GM19239 (cell line): ENCODE measurements at places on chromosomes 12 and 14.

DNA sequence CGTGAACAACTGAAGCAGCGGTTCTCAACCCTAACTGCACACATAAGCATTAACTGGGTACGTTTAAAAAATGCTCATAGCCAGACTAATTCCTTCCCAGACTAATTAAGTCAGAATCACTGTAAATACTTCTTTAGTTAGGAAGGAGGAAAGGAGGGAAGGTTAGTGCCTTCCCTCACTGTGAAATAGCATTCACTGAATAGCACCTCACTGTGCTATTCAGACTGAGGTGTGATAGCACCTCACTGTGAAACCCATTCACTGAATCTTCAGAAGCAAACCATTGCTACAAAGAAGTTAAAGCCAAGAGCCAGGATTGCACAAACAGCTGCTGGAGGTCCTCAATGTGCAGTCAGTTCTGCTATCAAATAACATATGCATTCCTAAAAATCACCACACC, 58.8 kb downstream of the RTN1 start:
- no peak for DNase-seq

GRCh38 chr12:55927588-55928502, at the start of gene PYM1:
Gene PYM1 (minus strand): TSS chr12:55927894. CDS start chr12:55927761, 133 bp downstream.
- peak; percentile 41 for DNase-seq

DNA sequence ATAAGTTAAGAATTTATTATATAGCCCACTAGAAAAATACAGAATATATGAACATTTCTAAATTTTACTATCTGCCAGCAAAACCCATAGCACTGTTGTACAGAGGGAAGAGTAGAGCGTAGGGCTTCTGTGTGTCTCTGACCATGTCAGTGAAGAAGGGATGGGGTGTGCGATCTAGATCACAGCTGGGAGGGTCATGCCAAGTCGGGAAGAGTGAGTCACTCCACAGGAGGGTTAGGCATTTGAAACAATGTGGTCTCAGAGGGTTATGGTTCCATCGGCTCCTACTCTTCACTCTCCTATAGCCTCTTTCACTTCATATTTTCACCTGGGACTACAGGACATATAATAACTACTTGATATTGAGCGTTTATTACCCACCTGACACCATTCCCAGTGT, 185.1 kb upstream of the DDHD1 start:
- DNase-seq: no peak

GRCh38 chr12:65495233-65495632, 216.8 kb downstream of the MSRB3 start:
- DNase-seq: no peak

DNA sequence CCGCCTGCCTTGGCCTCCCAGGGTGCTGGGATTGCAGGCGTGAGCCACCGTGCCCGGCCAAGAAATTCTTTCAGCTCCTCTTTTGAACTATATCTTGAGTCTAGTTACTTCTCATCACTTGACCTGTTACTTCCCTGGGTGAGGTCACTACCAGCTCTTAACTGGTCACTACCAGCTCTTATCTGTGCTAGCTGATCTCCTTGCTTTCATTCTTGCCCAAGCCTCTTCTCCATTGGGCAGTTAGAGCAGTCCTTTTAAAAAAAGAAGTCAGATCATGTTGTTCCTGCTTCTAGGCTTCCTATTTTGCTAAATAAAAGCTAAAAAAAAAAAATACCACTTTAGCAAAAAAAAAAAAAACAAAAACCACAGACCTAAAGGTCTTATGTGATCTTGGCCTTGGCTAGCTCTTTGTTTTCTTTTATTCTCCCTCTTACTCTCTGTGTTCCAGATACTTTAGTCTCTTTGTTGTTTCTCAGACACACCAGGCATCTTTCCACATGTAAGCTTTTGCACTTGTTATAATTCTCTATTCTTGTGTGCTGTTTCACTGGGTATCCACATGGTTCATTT, 63.5 kb downstream of the RAD51B start:
- DNase-seq: no peak

GRCh38 chr12:46177025-46177424, 91.8 kb downstream of the SLC38A1 start:
- no peak for DNase-seq

DNA sequence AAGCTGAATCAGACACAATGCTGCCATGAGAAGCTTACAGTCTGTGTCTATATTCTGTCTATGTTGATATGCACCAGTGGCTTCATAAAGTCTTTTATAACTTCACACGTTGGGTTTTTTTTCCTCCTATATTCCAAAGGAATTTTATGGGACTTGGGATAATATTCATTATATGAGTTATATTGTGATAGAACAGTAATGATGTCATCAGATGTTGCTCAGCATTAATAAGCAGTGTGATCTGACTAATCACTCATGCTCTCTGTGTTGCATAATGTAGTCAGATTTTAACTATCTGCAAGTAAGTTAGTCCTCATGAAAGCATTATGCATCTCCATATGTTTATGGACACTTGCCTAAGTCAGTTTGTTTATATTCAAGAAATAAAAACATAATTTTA, 159.6 kb downstream of the PLCZ1 start:
- DNase-seq: no peak

GRCh38 chr12:84159260-84159659, 753.3 kb downstream of the SLC6A15 start:
- no peak for DNase-seq

GRCh38 chr12:1896964-1897363, 21.5 kb downstream of the CACNA2D4 start:
- no peak for DNase-seq

DNA sequence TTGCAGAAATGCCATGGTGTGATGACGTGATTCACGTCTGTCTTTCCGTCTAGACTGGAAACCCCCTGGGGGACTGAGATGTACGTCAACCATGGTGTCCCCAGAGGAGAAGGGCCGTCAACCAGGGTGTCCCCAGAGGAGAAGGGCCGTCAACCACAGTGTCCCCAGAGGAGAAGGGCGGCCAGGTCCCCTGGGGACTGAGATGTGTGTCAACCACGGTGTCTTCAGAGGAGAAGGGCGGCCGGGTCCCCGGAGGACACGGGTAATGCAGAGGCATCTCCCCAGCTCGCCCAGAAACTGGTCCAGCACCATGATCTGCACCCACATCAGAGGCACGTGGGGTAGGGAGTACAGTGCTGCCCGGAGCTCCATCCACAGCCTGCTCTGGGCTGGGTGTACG, 30.6 kb upstream of the GALNT9 start:
- DNase-seq: no peak

DNA sequence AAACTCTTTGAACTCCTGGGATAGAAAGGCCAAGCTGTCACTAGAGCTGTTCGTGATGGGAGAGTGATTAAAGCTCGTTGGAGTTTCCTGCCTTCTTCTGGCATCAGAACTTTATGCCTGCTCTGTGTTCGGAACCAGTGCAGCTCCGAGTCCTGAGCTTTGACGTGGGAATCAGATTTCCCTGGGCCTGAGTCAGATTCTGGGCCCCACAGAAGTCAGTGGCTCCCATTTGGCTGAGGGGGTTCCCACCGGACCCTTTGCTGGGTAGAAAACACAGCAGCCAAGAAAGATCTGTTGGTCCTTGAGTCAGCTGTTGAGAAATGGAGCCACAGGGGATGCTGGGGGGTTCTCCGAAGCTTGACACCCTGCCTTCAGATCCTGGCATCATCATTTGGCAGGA, 238.0 kb downstream of the CHST11 start:
- DNase-seq: no peak

DNA sequence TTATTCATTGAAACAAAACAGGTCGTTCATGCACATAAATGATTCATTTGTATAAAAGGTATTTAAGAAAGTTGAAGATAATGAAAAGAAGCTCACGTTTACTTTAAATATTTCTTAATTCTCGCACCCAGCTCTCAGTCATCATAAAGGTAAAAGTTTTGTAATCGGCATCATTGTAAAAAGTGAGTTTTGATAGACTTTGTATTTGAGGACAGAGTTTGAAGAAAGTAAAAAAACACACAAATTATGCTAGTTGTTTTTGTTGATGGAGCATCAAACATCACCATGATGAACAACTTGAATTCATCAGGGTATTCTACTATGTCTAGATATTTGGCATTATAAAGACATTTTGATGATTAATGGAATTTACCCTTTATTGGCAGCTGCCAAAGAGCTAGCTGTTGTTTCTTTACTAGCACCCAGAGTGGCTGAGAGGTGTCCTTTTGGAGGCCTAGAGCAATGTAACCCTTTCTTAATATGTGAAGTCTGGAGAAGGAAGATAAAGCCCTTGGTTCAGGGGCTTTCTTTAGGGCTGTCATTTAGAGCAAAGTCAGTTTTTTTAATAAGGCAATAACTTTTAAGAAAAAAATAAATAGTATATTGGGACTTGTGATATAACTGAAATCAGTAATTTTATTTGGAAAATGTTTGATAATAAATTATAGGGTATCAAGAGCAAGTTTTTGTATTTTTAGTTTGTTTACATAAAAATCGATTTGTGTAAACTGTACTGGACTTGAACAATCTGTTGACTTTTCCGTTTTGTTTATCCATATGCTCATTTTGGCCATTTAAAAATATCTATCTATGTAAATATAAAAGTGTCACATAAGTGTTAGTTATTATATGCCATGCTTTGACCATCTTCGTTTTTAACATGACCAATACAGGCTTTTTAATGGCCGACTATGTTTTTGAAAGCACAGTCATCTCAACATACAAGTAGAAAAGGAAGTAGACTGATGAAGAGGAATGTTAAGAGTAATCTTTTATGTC, 7.4 kb downstream of the GLRX5 start:
- no peak for DNase-seq

DNA sequence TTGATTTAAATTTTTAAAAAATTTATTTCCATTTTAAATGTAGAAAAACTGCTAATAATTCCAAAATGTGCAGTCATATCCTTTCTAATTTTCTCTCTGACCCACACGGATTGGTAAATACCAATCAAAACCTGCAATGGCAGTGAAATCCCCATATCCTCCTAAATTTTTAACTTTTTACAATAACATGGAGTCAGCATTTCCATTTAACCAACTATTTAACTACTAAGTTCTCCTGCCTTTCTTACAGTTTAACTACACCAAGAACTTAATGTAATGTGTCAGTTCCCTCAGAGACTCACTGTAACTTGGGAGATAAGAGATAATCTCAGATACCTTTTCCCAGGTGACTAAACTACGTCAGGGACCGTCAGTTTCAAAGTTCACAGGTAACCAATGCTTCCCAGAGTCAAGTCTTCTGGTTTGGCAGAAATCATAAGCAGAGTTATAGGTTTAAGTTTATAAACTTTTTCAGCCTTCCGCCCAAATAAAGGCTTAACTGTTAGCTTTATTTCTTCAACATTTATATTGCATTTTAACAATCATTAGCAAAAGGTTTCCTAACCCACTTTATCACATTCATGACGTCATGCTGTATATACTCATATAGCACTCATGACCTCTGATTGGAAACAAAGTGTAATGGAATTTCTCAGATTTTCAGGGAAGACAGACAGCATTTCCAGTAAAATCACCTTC, 7.6 kb downstream of the KRAS start:
- no peak for DNase-seq

DNA sequence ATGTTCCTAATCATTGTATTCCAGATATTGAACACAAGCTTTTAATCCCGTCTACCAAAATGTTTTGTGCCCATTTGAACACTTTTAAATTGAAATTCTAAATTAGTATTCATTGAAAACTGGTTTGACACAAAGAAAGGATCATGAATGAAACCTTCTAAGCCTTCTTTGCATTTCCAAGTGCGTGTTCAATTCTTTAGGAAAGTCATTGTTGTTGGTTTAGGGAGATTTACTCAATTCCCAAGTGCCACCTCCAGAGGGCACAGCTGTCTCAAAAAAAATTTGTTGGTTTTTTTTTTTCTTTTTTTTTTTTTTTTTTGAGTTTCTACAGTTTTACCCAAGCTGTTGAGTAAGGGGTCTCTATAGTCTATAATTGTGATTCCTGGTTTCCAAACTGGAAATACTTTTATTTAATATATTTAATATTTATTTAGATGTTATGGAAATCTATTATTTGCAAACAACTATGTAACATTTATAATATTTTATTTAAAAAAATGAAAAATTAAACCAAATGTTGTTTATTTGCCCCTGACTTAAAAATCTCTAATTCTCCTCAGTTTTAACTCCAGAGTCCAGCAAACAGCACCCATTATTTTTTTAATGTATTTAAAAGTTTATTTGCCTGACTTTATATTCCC, 79.9 kb downstream of the NEDD1 start:
- DNase-seq: no peak

GRCh38 chr12:38919191-38919590, 13.8 kb upstream of the CPNE8 start:
- no peak for DNase-seq

- no peak for DNase-seq
Observed at GRCh38 chr14:45867046-45867894, 614.3 kb upstream of the MIS18BP1 start.

DNA sequence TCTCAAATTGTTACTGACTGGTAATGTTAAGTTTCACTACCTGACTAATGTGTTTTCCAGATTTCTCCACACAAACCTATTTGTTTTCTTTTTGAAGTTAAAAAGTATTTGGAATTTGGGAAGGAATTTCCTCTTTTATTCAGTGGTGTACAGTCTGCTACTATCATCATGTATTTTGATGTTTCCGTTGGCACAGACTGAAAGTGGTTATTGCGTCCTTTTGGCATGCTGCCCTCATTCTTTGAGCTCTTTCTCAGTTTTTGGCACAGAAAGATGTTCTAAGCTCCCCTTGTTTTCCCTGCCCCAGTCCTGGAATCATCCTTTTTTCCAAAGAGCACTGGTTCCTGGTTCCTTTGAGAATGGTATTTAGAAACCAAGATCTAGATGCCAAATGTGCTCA, 31.4 kb upstream of the RTRAF start:
- DNase-seq: no peak

DNA sequence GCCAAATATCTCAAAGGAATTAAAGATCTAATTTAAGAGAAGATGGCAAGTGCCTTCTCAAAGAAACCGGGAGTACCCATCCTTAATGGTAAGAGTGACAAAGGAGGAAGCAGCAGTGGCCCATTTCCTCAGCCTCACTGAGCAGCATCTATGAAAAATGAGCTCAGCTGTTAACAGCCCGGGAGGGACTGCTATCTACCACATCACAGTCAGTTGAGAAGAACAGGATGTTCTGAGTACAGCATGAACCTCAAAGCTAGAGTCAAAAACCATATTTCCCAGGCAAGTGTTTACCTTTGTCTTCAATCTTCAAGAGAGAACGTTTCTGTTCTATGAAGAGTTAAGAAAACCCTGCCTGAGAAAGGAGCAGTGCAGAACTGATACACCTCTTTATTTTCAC, 115.0 kb downstream of the BTG1 start:
- DNase-seq: no peak

- no peak for DNase-seq
Observed at GRCh38 chr14:59897757-59898383, 22.1 kb upstream of the LRRC9 start.

- no peak for DNase-seq
Observed at GRCh38 chr14:89531661-89532335, 114.8 kb upstream of the FOXN3 start.

- DNase-seq: no peak
Observed at GRCh38 chr12:52655251-52655650, 3.2 kb upstream of the KRT2 start.
